ENCODE measurements at places on chromosomes 1 and 21.

- no peak for DNase-seq
Observed at GRCh38 chr1:235951661-235952060, 85.0 kb upstream of the LYST start.

GRCh38 chr1:172642970-172643369, 15.9 kb upstream of the FASLG start:
- no peak for DNase-seq

- no peak for DNase-seq
Observed at GRCh38 chr21:37528150-37528937, 161.8 kb downstream of the DYRK1A start.

- DNase-seq, result no peak
Observed at GRCh38 chr1:162081316-162081715, 11.8 kb downstream of the NOS1AP start.

DNA sequence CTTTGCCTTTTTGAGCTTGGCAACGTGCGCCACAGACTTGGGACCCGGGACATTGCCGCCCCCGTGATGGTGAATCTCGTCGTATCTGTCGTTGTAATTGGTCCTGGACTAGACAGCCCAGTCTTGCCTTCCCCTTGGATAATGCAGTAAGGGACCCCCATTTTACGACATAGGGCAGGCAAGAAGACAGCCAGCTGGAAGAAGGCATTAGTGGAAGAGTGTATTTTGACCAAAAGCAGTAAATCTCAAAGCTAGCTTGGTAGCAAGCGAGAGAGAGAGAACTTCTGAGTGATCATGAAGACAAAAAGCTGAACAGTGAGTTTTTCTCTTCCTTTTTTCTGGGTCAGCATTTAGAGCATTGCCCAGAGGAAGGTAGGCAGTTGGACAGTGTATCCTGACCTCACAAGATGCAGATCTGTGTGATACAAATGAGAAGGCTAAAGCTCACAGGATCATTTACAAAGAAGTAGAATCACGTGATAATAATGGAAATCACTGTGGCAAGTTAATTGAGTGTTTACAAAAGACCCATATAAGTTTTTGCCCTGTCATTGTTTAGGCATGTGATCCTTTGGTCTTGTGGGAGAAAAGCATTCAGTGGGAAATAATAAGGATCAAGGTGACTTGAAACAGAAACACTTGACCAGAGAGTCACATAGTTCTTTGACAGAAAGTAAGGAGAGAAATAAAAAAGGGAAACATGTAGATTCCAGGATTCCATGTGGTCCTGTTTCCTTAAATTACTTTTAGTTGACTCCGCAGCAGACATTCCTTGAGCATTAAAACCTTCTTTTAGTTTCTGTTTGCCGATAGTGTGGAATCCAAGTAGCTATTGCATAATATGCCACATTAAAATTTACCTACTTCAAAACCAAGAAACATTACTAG, 66.3 kb downstream of the CNST start:
- no peak for DNase-seq

- DNase-seq, result no peak
Observed at GRCh38 chr1:241551759-241552638, 19.8 kb downstream of the KMO start.

DNA sequence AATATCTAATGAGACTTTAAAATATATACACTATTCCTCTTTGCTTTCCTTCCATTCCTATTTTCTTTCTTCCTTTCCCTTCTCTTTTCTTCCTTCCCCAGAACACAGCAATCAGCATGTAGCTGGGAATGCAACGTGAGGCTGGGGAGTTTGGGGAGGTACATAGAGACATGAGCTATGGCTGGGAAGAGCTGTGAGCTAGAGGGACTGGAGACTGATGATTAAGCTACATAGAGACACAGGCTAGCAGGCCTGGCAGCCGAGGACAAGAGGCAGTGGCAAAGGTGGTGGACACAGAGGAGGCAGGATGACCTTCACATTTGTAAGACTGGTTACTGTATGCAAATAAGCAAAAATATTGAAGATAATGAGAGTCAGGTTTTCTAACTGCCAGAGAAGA, 7.5 kb downstream of the LPAR3 start:
- no peak for DNase-seq

DNA sequence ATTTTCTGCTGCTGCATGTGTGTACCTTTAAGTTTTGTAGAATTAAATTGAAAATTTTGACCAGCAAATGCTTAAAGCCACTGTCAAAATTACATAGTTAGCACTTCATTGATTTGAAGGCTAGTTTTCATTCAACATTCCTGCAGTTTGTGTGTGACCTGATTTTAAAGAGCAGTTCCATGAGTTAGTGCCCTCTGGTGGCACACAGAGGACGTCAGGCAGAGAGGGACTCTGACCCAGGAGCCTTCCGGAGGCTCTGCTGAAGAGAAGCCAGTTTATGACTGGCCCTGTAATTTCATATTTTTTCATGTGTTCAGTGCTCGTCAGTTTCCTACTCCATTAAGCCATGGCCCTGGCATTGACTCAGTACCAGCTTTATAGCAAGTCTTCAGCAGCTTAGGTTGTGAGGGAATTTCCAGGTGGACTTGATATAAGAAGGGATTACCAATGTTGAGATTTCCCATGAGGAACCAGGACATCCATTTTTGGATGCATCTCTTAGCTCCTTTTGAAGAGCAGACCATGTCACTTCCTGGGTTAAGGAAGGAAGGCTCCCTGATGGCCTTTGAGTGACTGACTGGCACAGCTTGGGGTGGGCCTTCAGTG, 104.7 kb downstream of the CAMTA1 start:
- DNase-seq, result peak; percentile 63

DNA sequence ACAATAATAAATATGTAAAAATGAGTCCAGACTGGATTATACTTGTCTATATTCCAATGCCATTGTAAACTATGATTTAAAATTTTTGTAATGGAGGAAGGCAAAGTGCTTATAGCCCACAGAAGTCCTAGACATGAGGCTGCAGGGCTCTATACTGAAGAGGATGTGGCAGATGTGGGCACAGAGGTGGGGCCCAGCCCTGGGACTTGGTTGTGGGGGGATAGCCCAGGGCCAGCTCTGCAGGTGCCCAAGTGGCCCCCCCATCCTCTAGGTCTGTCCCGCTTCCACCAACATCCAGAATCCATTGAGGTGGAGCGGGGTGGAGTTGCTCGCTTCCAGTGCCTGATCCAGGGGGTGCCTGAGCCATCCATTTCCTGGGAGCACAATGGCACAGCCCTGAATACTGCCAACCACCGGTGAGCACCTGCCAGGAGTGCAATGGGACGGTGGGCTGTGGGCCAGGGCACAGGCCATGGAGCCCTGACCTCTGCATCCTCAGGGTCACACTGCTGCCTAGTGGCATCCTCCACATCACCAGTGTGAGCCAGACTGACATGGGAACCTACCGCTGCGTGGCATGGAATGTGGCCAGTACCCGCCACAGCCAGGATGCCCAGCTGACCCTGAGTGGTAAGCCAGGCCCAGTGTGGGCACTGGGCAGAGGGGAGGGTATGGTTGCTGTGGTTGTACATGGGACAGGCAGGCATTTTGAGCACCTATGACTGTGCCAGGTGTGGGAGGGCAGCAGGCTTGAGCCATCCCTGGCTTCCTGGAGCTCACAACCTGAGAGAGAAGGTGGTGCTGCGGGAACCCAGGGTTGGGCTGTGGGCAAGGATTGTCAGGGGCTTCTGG, 21.0 kb downstream of the SLC27A3 start:
- DNase-seq, result no peak

GRCh38 chr1:196128835-196129234, 479.4 kb downstream of the KCNT2 start:
- DNase-seq, result no peak

DNA sequence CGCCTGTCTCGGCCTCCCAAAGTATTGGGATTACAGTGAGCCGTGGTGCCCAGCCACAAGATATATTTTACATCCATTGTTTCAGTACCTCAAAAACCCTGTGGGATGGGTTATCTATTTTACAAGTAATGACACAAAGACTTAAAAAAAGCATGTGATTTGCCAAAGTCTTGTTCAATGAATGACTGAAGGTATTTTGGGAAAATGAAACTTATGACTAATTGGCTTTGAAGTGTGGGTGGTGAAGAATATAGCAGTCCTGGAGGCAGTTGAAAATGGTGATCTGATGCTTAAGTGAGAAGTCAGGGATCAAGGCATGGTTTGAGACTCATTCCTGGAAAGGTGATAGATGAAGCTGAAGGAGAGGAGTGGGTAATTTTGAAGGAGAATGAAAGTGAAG, 3.0 kb downstream of the SWT1 start:
- DNase-seq, result no peak

GRCh38 chr1:208510192-208510952, 266.2 kb upstream of the PLXNA2 start:
- peak; percentile 54 for DNase-seq

DNA sequence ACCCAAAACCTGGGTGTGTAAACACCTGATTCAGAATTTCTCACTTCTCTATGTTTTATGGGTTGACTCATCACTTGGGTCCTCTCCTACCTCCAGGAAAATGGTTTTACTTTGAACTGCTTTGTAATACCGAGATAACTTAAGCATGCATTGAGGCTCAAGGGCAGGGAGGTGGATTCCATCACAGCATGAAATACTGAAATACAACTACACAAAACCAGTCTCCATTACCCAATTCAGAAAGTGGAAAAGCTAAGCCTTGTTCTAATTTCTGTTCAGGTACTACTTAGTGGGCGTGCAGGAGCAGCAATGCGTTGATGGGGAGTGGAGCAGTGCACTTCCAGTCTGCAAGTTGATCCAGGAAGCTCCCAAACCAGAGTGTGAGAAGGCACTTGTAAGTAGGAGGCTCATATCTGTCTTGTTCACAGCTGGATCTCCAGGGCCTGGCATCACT, 6.1 kb upstream of the C4BPA start:
- DNase-seq, result no peak

DNA sequence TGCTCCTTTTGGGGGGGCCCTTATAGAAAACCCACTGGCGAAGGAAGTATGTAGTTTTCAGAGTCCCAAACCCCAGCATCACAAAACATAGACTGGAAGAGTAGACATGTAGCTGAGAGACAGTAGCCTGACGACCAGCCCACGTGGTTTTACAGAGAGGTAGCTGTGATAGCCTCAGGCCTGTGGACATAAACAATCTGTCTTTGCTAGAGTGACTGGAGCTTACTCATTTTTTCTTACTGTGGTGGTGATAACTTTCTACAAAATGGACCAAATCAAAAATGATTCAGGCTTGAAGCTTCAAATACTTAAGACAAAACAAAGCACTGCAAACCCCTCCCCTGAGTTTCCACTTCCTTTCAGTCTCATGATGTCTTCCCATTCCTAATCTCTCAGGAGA, 497.0 kb downstream of the RWDD3 start:
- DNase-seq, result no peak

DNA sequence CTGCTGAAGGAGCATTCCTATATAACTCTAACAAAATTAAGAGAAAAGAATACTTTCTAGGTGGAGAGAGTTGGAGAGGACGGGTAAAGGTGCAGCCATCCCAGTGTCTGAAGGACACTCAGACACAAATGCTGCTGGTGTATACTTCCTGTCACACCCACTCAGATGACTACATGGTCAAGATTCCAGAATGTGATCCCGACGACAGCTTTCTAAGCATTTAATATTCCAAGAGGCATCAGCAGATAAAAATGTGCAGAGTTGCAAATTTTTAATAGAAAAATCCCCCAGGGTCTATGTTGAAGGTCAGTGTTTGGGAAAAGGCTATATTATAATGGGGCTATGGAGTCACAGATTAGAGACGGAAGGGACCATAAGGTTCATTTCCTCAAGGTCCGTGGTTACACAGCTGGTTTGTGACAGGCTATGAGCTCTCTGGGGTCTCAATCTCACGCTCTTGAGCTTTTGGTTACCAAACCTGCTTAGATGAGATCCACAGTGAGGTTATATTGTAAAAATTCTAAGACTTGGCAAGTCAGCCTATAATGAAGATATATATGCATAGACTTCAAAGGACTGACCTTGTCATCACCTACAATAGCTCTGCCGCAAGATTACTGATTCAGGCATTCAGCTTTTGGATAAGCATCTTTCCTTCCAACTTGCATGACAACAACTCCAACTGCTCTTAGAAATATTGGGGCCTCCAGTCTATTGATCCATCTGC, 35.1 kb downstream of the ZNF281 start:
- DNase-seq, result no peak

DNA sequence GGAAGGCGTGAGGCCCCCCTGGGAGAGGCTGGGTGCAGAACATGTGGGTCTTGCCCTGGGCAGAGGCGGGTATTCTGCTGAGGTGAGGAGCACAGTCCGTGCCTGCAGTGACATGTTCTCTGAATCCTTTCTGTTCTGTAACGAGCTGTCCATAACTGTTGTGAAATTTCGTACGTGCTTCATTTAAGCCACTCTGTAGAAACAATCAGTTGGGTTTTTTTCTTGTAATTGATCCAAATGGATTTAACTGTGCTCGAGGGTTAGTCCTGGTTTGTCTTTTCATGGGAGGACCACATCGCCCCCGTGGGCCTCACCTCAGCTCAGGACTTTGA, 45.4 kb upstream of the DIP2A start:
- DNase-seq, result no peak

- peak; percentile 58 for DNase-seq
Observed at GRCh38 chr1:63772201-63772600, 1.6 kb upstream of the ROR1 start.

GRCh38 chr1:89855413-89856123, 34.7 kb downstream of the LRRC8D start:
- DNase-seq, result no peak

- DNase-seq, result no peak
Observed at GRCh38 chr1:45015683-45016082, 3.6 kb downstream of the UROD start.

- DNase-seq, result no peak
Observed at GRCh38 chr1:227918736-227919135, 29.0 kb downstream of the WNT9A start.

DNA sequence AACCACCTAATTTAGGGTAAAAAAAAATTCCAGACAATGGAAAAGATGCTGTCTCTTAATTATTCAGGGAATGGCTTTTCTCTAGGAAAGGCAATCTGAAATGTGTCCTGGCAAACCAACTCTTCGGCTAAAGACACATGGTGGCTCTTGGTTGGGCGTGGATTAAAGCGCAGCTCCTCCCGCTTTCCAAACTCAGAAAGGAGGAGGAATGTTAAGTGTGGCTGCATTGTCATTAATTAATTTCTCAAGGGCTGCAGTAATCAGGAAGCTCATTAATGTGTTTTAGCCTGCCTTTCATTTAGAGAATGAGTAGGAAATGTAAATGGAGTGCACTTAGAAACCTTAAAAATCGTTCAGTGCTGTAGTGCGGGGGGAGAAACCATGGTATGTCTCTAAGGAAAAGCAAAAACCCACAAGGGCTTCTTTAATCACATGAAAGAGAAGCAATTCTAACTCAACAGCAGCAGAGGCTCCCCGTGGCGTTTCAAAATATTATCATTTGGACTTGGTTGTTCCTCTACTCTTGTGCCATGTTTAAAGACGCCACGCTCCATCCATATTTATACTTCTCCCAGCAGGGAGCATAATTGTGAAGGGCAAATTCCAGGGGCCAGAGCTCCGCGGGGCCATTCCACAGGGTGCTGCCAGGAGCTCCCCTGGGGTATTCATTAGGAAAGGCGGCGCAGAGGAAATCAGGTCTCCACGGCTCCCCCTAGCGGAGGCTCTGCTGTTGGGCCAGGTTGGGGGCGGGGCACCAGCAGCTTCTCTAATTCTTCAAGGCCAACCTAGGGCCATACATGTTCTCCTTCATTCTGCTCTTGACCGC, 91.9 kb upstream of the SSX2IP start:
- DNase-seq, result peak; percentile 97

- DNase-seq, result no peak
Observed at GRCh38 chr1:7378346-7379130, 392.6 kb upstream of the VAMP3 start.

GRCh38 chr1:8701794-8702471, 115.5 kb downstream of the RERE start:
- peak; percentile 76 for DNase-seq

GRCh38 chr1:77014073-77014788, 147.0 kb downstream of the ST6GALNAC5 start:
- no peak for DNase-seq

- no peak for DNase-seq
Observed at GRCh38 chr1:39654291-39654690, 14.8 kb upstream of the HEYL start.

Data from ELF-1 (cell line).